ENCODE measurements at places on chromosomes 2 and 18. TPM values are rescaled to one million over a fixed set of nuclear protein-coding genes. Genes with fewer than 3 reads are reported as not detected.

Gene ZNF385B
- total RNA-seq, result 2.4 TPM

DNA sequence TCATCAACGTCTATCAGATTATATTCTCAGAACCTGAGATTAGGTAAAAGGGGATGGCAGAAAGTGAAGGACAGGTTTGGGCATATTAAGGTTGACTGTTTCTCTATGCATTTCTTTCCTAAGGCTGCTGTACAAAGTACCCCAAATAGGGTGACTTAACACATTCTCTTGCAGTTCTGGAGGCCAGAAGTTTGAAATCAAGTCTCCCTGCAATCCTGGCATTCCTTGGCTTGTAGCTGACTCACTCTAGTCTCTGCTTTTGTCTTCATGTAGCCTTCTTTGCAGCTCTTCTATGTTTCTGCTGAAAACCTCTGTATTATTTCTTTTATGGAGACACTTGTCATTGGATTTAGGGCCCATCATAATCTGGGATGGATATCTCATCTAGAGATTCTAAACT is 364.3 kb downstream of the PLCL1 start:
- H3K27me3 ChIP-seq, result no peaks in the 10 kb centered on the region
- H3K27ac ChIP-seq, result no peak overlapping the region
- no peak for DNase-seq
- H3K4me1 ChIP-seq, result no peaks in the 10 kb centered on the region

- no peaks in the 10 kb centered on the region for H3K4me1 ChIP-seq
- H3K27ac ChIP-seq, result no peak overlapping the region
- H3K27me3 ChIP-seq, result peaks cover under 1% of the 10 kb centered on the region
- no peak for DNase-seq
- no peak overlapping the region for H3K4me3 ChIP-seq
- H3K36me3 ChIP-seq, result no peaks in the 10 kb centered on the region
Observed at GRCh38 chr2:72136933-72137497, 10.6 kb downstream of the CYP26B1 start.

DNA sequence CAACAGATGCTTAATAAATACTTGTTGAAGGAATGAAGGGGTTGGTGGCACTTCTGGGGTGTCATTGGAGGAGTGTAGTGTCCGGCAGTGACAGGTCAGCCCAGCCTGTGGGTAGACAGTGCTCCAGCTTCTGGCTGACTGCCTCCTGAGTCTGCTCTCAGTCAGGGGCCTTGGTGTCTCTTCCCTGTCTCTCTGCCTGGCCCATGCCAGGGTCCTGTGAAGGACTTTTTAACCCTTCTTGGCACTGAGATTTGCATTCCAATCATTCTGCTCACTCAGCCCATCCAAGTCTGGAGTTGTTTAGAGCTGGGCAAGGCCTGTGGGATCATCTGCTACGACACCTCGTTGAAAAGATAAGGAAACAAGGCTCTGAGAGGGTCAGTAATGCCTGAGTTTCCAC is 1.4 kb upstream of the KCNK3 start:
- peaks cover 35% of the 10 kb centered on the region for H3K4me1 ChIP-seq
- peak overlapping the region; percentile 93 for H3K27ac ChIP-seq
- peaks cover 37% of the 10 kb centered on the region for H3K27me3 ChIP-seq
- no peak for DNase-seq
- no peaks in the 10 kb centered on the region for H3K36me3 ChIP-seq

GRCh38 chr2:219632760-219633105 is 5.3 kb downstream of the SLC4A3 start:
- H3K4me3 ChIP-seq, result no peak overlapping the region
- no peaks in the 10 kb centered on the region for H3K27me3 ChIP-seq
- DNase-seq, result no peak
- H3K27ac ChIP-seq, result no peak overlapping the region
- H3K36me3 ChIP-seq, result no peaks in the 10 kb centered on the region

DNA sequence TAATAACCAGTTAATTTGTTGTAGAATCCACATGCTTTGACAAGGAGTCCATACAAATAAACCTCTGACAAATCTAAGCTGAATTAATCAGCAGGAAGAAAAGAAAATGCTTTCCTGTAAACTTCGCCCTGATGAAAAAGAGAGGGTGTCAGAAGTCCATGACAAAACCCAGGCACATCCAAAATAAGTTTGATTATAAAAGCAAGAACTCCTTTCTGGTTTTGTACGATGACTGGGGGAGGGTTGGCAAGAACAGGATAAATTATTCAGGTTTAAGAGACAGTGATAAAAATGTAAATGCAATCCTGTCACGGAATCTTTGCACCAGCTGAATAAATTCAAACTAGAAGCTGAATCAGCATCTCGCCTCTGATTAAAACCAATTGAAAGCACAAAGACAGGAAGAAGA is 469.2 kb upstream of the TNP1 start:
- no peaks in the 10 kb centered on the region for H3K27me3 ChIP-seq
- H3K27ac ChIP-seq, result peak overlapping the region; percentile 31
- DNase-seq, result no peak
- H3K36me3 ChIP-seq, result no peaks in the 10 kb centered on the region

Gene APLF
- 5.0 TPM for total RNA-seq

GRCh38 chr2:26489213-26489850 is 11.4 kb upstream of the OTOF start:
- no peak overlapping the region for H3K27ac ChIP-seq
- H3K27me3 ChIP-seq, result no peaks in the 10 kb centered on the region
- H3K36me3 ChIP-seq, result no peaks in the 10 kb centered on the region

Gene FNDC4
- total RNA-seq, result 15.6 TPM
